Hepatocyte (in vitro differentiated cells): ENCODE measurements at places on chromosomes 2 and 18.

- no peaks in the 10 kb centered on the region for H3K36me3 ChIP-seq
- DNase-seq: no peak
- no peak overlapping the region for H3K4me3 ChIP-seq
- H3K4me1 ChIP-seq: no peaks in the 10 kb centered on the region
- no peak overlapping the region for H3K27ac ChIP-seq
- no peaks in the 10 kb centered on the region for H3K27me3 ChIP-seq
Observed at GRCh38 chr2:8426550-8426949, 255.3 kb upstream of the ID2 start.

DNA sequence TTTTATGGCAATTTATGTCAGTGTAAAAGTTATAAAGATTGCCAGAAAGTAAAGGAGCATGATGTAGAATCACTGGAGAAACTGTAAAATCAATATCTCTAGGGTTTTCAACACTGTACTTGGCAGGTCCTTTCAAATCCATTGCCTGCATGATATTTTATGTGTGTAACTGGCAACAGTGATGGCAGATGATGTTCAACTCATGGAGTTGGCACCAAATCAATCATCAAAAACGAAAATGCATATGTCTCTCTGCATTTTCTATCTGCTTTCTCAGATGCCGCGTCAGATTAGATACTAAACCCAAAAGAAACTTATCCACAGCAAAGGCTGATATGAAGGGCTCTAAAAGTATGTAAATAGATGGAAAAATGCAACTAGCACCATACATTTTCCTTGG is 1395.5 kb upstream of the PIK3C3 start:
- no peak overlapping the region for H3K27ac ChIP-seq
- H3K4me1 ChIP-seq: no peaks in the 10 kb centered on the region
- no peak for DNase-seq
- no peaks in the 10 kb centered on the region for H3K36me3 ChIP-seq
- H3K27me3 ChIP-seq: no peaks in the 10 kb centered on the region

DNA sequence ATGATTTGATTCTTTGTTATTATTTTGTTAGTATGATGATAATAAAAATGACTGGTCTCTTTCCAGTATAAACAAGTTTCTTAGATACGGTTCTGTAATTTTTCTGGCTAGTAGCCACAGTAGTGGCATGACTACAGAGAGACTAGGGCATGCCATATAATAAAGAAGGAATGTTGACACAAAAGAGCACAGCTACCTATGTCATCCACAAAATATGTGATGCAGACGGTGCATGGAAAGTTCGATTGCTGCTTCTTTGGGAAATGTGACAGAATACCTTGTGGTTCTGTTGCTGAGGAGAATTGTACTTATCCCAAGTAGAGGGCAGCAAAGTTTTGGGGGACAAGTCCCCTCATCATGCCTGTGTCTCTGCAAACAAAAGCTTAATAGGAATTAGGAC is 26.1 kb upstream of the SETBP1 start:
- peak overlapping the region; percentile 44 for H3K27ac ChIP-seq
- H3K4me3 ChIP-seq: no peak overlapping the region
- H3K4me1 ChIP-seq: peaks cover 12% of the 10 kb centered on the region

DNA sequence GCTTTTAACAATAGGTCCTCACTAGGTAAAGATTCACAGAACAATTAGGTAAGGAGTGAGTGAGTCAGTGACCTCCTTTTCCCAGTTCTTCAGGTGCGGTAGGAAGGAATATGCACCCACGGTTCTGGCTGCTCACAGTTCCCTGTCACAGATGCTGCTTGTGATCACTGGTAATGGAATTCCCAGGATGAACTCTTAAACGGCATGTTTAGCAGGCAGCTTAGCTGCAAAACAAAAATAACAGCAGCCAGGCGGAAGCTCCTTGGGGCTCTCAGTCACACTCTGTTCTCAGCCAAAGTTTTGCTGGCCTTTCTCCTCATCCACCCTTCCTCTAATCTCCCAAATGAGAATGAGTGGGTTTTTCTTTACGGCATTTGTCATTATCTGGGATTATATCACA is 274.5 kb downstream of the MYT1L start:
- no peaks in the 10 kb centered on the region for H3K4me1 ChIP-seq
- H3K27ac ChIP-seq: no peak overlapping the region
- H3K36me3 ChIP-seq: no peaks in the 10 kb centered on the region
- no peak for DNase-seq
- peaks cover 4% of the 10 kb centered on the region for H3K27me3 ChIP-seq
- H3K4me3 ChIP-seq: no peak overlapping the region

DNA sequence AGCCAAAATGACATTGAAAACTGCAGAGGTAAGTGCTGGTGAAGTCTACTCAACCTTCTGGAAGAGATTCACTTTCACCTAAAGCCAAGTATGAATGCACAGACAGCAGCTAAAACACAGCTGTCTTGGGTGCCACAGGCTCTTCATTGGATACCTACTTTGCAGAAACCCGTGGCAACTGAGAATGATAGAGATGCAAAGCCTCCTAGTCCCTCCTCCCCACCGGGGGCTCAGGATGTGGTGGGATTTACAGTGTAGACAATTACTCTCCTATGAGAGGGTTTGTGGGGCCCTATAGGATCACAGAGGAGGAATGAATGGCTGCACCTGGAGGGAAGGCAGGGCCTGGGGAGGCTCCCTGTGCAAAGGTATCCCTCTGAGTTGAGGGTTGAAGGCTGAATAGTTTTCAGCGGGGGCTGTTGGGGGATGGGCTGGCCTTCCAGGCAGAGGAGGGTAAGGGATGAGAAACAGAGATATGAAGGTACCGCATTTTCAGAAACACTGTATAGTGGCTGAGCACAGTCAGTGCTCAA is 131.6 kb downstream of the RNF144A start:
- no peaks in the 10 kb centered on the region for H3K4me1 ChIP-seq
- H3K27ac ChIP-seq: no peak overlapping the region
- no peaks in the 10 kb centered on the region for H3K27me3 ChIP-seq
- DNase-seq: no peak

DNA sequence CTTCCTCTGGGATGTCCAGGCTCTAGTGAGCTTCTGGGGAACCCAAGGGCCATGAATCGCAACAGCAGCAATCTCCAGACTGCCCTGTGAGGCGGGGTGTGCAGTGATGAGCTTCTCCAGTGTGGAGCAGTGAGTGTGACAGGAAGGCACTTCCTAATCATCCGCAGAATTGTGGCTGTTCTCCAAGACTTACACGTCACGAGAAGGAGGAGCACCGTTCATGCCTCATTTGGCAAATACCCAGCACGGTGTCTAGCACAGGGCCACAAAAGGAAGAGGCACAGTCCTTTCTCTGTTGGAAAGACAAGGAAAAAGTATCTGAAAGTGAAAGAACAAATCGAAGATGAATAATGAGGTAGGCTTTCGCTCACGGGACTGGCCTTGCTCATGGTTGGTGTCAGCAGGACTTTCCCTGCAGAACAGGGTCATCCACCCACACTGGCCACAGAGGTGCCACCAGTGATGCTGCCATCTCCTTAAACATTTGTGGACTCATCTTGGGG is 125.1 kb upstream of the HAAO start:
- H3K27me3 ChIP-seq: no peaks in the 10 kb centered on the region
- H3K4me1 ChIP-seq: peaks cover 35% of the 10 kb centered on the region
- no peak for DNase-seq
- H3K36me3 ChIP-seq: no peaks in the 10 kb centered on the region
- no peak overlapping the region for H3K4me3 ChIP-seq
